ENCODE measurements at places on chromosomes 4 and X.

GRCh38 chrX:73525928-73526690 lies 36.9 kb upstream of the CHIC1 start:
- DNase-seq, result no peak

DNA sequence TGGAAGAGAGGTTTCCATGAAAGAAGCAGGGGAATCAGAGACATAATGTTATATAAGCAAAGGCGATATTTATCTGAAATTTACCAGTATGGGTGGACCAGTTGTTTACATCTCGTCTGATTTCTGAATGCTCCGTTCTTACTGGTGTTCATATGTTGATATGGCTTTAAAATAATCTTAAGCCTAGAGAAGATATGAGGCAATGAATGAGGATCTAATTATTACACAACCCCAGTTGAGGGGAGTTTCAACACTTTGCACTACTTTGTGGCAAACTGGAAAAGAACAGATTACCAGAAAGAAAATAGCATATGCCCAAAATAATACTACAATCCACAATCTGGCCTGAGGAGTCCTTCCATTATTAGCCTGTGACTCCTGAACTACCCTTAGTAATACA lies 263.3 kb upstream of the MAGEB2 start:
- no peak for DNase-seq

DNA sequence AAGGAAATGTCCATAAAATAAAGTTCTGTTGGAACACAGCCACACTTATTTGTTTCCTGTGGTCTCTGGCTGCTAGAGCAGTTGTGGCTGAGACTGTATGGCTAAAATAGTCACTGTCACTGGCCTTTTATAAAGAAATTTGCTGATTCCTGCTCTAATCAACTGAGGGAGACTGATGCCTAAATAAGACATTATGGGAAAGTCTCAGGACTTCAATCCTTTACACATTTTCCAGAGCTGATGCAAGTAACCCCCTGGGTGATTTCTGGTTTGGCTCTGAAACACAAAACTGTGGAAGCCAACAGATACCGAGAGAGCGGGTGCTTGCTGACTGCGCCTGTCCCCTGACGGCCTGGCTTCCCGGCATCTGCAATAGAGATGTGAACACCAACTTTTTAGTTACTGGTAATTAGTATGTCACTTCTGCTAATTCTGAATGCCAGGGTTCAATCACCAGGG lies 64.0 kb downstream of the POLR2B start:
- DNase-seq, result no peak

DNA sequence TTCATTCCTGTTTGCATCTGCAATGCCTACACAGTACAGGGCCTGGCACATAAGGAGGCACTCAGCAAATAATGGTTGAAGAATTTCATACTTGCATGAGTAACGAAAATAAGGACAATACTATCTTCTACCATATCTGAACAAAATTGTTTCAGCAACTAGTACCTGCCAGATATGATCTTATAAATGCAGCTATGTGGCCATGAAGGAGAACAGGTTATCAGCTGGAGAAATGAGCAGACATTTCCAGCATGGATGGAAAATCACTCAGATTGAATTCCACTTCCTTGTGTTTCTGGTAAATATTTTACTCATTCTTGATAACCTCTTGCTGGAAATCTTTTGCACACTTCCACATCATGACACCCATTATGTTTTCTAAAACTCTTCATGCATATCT lies 204.0 kb downstream of the ADAMTS3 start:
- DNase-seq, result no peak

DNA sequence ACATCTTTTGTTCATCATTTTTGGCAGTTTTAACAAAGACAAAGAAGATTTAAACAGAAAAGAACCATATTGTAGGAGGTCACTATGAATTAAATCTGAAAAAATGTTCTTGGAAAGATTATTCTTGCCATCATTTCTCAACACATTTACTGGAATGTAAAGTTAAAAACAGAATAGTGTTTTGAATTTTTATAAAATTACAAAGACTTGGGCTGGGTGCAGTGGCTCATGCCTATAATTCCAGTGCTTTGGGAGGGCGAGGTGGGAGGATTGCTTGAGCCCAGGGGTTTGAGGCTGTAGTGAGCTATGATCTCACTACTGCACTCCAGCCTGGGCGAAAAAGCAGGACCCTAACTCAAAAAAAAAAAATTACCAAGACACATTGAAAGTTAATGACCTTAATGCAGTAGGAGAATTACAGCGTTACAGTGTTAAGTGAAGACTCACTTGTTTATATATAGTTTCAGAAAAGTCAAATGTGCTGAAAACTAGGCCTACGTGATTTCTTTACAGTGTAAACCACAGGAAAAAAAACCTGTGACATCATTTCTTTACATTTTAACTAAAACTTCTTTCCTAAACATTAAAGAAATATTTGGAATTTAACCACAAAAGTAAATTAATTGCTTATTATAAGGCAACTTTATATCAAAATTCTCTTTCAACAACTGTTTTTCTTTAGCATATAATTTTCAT lies 7.9 kb downstream of the FAM13A start:
- DNase-seq, result no peak

DNA sequence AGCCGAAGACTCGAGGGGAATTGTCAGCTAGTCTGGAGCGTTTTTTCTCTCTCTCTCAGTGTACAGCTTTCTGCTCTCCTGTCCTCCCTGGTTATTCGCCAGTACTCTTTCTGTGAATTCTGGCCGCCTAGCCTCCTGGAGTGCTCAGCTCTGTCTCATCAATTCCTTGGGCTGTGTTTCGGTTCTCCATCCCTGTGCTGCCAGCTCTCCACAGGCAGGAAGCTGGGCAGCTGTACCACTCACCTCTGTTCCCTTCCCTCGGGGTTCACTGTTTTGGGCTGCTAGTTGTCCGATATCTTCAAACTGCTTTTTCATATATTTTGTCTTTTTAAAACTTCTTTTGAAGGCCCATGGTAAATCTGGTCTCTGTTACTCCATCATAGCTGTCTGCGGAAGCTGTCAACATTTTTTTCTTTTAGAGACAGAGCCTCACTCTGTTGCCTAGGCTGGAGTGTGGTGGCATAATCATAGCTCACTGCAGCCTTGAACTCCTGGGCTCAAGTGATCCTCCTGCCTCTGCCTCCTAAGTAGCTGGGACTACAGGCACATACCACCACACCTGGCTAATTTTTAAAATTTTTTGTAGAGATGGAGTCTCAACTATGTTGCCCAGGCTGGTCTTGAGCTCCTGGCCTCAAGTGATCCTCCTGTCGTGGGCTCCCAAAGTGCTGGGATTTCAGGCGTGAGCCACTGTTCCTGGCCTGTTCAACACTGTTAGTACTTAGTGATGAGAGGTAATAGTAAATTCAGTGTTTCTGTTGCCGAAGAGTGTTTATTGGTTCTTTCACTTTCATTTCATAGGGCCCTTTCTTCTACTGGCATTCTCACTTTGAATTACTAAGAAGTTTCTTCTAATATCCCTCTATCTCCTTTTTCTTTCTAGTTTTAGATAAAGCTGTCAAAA lies 18.6 kb downstream of the ZCCHC4 start:
- DNase-seq, result no peak

- no peak for DNase-seq
Measured at GRCh38 chrX:149909324-149910177, 19.8 kb upstream of the HSFX4 start.

DNA sequence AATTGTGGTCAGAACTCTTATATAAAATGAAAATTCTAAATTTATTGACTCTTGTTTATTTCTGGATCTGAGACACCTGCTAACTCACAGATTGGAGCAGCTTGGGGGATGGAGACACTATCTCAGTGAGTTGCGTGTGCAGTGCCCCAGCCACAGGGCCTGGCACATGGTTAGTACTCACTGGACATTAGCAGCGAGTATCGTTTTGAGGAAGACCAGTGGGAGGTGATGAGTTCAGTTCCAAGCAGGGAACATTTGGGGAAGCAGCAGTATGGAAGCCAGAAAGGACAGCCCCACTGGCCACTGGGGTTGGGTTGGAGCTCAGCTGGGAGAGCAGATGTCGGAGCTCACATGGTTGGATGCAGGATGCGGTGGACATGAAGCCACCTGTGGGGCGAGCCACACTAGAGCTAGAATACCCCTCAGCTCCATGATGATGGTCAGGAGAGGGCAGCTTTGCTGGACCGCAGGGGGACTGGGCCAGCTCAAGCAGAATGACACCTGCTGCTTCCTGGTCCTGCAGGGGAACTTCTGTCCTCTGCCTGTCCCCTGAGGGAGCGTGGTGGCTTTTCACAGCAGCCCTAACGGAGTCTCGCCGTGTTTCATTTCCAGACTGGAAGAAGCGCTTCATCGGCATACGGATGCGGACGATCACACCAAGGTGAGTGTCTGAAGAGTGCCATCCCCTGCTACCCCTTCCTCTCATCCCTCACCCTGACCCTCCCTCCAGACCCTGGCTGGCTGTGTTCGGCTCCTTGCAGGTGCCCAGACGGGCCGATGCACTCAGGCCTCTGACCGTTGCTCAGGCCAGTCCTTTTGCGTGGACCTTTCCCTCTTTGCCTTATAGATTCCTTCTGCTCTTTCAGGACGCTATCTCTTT lies 32.5 kb downstream of the HTRA3 start:
- no peak for DNase-seq

GRCh38 chr4:58301376-58301999 lies 1191.3 kb upstream of the IGFBP7 start:
- DNase-seq, result peak; percentile 37

- no peak for DNase-seq
Measured at GRCh38 chr4:101153653-101154052, 193.7 kb downstream of the PPP3CA start.

GRCh38 chrX:64867217-64867616 lies 109.0 kb downstream of the ZC4H2 start:
- no peak for DNase-seq

DNA sequence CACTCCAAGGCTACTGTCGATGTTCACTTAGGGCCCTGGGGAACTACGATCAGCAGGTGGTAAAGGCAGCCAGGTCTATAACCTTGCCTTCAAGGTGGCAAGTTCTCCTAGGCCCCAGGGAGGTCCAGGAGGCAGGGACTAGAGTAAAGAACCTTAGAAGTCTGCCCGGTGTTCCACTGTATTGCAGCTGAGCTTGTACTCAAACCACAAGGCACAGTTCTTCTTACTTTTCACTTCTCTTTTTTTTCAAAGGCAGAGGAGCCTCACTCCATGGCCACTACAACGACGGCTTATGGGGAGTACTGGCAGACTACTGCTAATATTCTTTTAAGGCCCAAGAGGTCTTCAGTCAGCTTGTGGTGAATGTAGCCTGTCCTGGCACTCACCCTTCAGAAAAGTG lies 78.8 kb upstream of the GPR174 start:
- DNase-seq, result no peak

GRCh38 chr4:158768555-158769174 lies at the start of gene FNIP2:
TSS of gene FNIP2 (plus strand) at chr4:158769026. CDS start at chr4:158769213, 187 bp downstream.
- DNase-seq, result no peak

- no peak for DNase-seq
Measured at GRCh38 chr4:111836601-111837000, 308.7 kb upstream of the FAM241A start.

- peak; percentile 61 for DNase-seq
Measured at GRCh38 chrX:46545111-46546005, at the start of gene ZNF674. TSS of gene ZNF674 (minus strand) at chrX:46545421. CDS start at chrX:46542087, 3,334 bp downstream.

- DNase-seq, result no peak
Measured at GRCh38 chrX:13167481-13168231, 123.2 kb upstream of the FAM9C start.

GRCh38 chr4:25182937-25183336 lies 22.7 kb upstream of the SEPSECS start:
- no peak for DNase-seq

GRCh38 chr4:105631818-105632400 lies 76.6 kb downstream of the INTS12 start:
- no peak for DNase-seq

DNA sequence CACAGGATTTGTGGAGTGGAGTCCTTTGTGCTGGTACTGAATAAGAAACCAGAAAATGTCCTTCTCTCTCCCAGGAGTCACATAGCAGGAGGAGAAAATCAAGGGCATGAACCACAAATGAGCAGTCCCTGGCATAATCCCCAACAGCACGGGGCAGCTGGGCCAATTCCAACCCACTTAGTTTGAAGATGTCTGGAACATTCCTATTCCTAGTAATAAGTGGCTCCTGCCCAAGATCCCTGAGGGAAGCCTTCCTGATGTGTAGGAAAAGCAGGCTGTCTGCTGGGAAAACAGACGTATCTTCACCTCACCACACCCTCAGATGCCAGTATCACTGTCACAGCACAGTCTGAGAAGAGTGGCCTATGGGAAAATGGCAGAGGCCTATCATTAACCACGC lies 182.8 kb upstream of the MAP3K15 start:
- no peak for DNase-seq

- DNase-seq, result no peak
Measured at GRCh38 chr4:73860181-73860580, 7.1 kb downstream of the PF4V1 start.

DNA sequence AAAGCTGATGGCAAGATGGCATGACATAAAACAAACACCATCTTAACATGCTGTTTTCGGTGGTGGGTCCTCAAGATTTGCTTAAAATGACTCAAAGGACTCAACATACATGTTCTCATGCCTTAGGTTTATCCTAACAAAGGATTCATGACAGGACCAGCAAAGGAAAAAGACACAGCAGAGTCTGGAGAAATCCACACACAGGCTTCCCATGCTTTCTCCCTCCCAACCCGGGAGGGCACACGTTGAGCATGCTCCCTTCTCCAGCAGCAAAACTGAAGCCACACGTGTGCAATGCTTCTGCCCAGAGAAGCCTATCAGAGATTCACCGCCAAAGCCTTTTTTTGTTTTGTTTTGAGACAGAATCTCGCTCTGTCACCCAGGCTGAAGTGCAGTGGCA lies 39.9 kb downstream of the SAT1 start:
- no peak for DNase-seq

- no peak for DNase-seq
Measured at GRCh38 chr4:158006990-158007389, 165.8 kb downstream of the GASK1B start.

DNA sequence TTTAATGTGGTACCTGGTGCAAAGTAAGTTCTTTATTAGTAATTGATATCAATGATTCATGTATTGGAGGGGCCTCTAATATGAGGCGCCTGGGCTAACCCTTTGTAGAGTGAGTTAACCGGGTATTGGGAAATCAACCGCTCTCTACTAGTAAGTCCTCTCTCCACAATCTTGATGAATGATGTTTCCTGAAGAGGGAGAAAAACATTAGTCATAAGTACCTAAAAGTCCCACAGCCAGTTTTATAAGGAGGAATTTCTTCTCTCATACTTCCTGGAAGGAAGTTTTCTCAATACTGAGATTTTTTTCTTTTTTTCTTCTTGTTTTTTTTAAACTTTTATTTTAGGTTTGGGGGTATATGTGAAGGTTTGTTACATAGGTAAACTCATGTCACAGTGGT lies 62.3 kb downstream of the AGTR2 start:
- peak; percentile 32 for DNase-seq

DNA sequence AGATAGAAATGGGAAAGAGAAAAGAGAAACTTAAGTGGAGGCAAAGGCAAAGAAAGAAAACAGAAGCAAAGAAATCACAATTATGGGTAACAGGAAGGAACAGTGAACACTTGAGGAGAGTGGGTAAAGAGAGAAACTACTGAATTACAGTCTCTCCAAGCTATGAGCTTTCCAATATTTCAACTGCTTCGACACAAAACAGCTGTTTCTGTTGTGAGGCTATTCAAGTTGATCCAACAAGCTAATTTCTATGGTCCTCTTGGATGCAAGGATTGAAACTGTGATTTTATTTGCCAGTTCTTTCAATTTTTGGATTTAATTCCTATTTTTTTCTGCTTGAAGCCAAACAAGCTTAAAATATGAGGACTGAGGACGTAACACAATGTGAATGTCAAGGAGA lies 80.5 kb upstream of the ADGRA3 start:
- DNase-seq, result no peak

- no peak for DNase-seq
Measured at GRCh38 chr4:119489305-119489704, 139.3 kb downstream of the PDE5A start.

All from kidney epithelial cell (primary cell).